AG04450 (cell line): ENCODE measurements at places on chromosomes 12 and 14. TPM values are rescaled to one million over a fixed set of nuclear protein-coding genes. Genes with fewer than 3 reads are reported as not detected.

DNA sequence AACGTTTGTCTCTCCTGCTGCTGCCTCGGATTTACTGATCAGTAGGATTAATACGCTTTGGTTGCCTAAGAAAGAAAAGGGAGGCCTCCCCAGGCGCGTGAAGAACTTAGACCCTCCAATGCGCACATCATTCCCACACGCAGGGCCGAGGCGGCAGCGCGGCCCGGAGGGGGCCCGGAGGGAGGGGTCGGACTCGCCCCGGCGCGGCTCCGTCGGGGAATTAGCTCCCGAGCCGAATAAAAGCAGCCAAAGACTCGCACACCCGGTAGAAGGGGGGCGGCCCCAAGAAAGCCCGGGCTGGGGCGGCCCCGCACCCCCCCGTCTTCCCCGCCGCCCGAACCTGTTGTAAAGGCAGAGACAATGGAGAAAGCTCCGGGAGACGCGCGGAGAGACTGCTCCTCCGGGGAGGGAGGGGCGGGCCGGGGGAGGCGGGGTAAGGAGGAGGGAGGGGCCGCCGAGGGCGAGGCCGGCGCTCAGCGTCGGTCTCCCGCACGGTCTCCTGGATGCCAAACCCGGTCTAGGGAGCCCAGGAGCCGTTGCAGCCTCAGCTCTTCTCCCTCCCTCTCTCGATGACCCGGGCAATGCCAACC lies at the start of gene NELL2:
TSS of gene NELL2 (minus strand) at position 362 of the 590 bp plus-strand sequence. CDS start 446 bp downstream, outside the sequence.
- no peak for DNase-seq

DNA sequence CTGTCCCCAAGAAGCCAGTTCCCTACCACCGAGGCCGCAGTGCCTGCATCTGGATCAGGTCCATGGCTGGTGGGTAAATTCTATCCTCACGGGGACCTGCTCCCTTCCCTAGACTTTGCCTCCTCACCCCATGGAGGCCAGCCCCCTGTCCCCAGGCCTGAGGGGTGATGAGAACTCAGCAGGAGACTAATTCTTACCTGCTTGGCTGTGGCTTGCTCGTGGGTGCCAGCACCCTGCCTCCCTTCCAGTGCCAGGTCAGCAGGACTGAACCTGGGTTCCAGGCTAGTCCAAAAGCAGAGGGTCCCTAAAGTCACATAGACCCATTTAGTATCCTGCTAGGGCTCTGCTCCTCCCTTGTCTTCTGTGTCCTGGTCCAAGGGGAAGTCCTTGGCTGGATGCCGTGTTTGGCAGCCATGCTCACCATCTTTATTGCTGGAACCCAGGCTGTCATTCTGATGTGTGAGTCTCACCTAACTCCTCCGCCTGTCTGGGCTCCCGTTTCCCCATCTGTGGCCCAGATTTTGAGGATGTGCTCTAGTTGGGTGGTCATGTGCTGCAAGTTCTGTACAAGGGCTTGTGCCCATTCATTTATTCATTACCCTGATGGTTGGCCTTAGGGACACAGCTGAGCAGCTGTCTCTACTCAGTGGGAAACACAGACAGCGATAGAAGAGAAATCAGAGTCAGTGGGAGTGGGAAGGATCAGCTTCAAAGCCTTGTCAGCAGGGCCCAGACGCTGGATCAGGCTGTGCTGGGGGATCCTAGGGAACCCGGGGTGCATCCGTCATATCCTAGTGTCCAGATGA lies 949 bp downstream of the PLBD2 start:
- no peak for DNase-seq

- no peak for DNase-seq
Observed at GRCh38 chr14:96754162-96754844, 42.9 kb upstream of the VRK1 start.

DNA sequence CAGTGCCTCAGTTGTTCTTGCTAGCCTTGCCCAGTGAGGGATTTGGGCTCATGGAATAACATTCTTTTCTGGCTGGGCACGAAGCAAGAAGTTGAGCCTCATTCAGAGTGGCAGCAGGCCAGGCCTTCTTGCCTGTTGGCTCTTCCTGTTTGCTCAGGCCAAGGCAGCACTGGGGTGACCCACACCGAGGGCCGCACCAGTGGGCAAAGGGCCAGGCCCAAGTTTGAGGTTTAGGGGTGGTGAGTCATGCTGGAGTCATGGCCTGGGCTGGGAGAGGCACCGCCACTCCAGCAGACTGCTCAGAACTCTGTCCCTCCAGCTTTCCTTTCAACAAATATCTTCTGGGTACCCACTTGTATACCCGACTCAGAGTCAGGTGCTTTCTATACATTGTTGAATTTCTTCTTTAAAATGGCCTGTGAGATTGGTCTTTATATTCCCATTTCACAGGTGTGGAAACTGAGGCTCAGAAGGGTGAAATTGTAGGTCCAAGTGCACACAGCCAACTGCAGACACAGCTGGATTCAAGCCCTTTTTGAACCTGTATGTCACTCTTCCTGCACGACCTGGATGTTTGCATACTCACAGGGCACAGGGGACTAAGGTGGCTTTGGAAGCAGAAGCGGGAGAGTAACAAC lies 279.4 kb downstream of the FOXN3 start:
- peak; percentile 71 for DNase-seq

DNA sequence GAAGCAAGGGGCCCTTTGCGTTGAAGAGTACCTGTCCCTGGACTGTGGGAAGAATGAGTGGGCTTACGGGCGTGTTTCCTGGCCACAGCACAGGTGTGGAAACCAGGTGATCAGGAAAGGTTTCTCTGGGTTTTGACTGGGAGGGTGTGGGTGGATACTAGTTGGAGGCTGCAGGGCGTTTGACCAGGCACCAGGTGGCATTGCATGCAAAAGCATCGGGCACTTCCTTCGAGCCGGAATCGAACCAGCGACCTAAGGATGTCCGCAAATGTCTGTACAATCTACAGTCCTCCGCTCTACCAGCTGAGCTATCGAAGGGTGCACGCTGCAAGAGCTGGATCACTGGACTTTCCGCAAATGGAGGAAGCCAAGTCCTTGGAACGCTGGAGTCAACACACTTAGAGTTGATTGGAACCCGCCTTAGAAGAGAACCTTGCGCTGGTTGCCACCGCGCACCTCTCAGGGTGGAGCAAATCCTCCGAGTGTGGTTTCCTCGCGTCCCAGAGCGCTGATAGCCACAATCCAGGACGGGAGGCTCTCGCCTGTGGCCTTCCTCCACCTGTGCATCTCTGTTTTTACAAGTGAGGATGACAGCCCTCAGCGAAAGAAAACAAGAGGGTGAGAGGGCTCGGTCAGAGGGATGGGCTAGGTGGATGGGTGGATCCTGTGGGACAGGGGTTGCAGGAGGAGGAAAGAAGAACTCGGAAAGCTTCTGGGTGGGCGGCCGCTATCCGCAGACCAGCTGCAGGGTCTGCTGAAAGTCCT lies 21.2 kb upstream of the RNASE4 start:
- no peak for DNase-seq

DNA sequence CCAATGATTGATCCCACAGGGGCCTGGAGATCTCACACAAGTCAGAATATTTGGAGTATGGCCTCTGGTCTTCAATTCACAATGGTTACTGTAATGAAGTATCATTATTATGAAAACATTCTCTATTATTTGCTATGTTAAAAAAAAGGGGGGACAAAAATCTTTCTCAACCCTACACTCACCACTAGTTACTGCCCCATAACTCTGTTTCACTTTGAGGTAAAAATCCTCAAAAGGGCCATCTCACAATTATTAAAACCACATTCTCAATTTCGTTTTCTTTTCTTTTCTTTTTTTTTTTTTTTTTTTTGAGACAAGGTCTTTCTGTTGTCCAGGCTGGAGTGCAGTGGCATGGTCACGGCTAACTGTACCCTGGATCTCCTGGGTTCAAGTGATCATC lies 59.6 kb upstream of the KCNC2 start:
- DNase-seq = no peak

Gene IQSEC3
- 0.47 and 0.71 TPM in 2 replicates for polyA plus RNA-seq
